ENCODE measurements at places on chromosomes 7 and 10.
A peak's percentile ranks its signal among the peaks of the same experiment; 100 is the strongest.

DNA sequence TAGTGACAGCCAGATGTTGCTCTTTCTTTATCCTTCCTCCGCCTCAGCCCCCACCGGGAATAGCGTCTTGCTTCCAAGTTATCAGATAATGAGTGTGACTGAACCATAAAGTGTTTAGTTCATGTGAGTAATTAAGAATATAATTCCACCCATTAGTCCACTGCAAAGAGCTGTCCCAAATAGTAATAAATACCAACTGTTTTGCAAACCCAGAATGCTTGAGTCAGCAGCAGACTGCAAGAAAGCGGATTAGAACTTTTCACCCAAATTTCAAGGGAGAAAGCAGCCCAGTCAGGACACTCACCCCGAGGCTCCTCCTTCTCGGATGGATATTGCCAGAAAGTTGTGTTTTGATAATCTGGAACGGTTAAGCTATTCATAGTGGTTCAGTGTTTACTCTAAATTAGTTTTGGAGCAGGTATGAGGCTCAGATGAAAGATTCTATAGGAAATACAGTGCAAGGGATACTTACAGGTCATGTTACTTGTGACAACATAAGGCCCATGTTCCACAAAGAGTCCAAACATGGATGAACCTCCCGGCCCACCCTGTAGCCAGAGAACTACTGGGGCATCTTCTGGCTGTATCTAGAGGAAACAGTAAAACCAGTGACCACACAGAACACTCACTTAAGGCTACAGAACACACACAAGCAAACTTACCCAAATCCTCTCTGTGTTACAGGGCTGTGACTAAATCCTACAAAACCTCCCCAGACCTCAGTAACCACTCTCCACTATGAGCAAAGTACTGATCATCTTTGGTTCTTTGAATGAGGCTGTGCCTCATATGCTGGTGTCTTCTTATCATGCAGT, 50.5 kb downstream of the CPVL start:
- no peak for DNase-seq

- no peak for DNase-seq
Observed at GRCh38 chr10:12907656-12908055, 93.9 kb downstream of the CCDC3 start.

GRCh38 chr10:33337326-33337957, 3.0 kb upstream of the NRP1 start:
- no peak for DNase-seq

GRCh38 chr10:59805014-59805413, 51.8 kb upstream of the MRLN start:
- DNase-seq, result no peak

DNA sequence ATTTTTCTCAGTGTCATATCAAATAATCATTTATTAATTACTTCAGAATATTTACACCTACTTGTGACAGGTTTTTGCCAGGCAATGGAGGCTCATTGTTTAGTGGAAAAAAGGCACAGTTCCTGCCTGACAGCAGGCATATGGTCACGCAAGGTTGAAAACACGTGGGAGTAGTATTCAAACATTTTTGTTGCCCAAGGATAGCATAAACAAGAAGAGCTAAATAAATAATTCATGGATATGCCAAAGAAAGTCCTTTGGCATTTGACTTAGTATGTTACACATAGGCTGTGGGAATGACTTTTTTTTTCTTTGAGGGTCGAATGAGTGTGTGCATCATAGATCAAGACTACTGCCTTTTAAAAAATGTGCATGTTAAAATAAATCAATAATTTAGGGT, 120.5 kb upstream of the SEMA3E start:
- DNase-seq, result no peak

DNA sequence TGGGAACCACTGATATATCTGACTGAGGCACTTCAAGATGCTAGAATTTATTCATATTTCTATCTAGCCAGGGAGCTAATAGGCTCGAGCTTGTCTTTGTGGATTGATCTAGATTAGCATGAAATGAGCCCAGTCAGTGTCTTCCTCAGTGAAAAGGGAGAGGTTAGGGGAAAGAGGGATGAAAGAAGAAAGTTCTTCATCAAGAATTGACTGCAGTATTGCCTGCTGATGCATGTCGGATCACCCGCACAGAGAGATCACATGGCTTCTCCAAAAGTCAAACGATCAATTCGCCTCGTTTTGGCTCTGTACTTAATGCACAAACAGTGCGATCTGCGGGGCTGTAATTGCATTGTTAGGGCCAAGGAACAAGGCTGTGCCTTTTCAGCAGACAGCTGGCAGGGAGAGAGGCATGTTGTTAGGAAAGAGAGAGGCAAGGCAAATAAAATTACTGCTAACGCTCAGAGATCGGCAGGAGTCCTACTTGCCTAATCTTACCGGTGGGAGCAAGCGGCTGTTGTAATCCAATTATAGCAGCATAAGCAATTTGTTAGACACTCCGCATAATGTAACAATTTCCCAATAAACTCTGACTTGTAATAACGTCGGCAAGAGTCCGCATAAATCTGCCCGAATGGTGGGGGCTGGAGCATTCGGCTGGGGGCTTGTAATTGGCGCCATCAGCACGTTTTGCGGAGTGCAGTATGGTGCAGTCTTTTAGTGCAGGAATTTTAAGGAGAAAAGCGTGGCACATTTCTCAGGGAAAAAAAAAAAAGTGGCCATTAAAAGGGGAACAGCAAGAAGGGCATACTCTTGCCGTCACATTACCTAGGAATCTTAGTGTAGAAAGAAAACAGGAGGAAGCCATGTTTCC, 102.1 kb downstream of the POLL start:
- peak; percentile 5 for DNase-seq

DNA sequence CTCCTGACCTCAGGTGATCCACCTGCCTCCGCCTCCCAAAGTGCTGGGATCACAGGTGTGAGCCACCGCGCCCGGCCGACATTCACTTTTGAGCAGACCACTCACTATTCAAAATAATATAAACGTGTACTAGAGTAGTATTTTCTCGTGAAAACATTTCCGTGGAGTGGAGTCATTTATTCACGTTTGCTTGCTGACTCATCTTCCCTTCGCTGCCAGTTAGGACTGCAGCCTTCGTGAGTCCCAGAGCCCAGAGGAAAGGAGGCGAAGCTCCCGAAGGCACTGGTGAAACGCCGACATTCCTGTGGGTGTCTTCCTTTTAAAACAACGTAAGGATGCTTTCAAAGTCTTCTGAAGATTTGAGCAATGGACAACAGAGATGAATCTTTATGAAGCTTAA, 10.9 kb upstream of the INPP5A start:
- no peak for DNase-seq

GRCh38 chr7:114929570-114929969, 7.7 kb downstream of the MDFIC start:
- no peak for DNase-seq

DNA sequence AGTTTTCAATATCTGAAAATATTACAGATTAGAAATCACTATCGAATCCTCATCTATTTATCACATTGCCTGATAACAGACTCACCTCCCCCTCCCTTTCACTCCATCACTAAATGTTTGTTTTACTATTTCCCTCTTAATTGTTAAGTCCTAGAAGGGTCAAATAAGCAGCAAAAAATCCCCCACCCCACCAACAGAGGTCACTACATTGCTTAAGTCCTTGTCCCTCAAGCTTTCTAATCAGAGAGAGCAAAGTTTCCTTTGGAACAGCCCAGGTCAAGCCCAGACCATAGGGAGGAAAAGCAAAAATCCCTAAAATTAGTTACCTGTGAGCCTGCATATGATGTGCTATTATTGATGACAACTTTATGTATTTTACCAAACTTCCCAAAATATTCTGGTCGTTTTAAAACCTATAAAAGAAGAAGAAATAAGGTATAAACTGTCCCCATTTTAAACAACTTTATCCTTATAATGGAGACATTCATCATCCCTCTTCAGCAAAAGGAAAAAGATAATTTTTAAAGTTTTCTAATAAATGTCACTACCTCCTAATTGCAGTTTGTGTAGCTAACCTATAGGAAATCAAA, 95.0 kb downstream of the CNOT4 start:
- DNase-seq, result no peak

DNA sequence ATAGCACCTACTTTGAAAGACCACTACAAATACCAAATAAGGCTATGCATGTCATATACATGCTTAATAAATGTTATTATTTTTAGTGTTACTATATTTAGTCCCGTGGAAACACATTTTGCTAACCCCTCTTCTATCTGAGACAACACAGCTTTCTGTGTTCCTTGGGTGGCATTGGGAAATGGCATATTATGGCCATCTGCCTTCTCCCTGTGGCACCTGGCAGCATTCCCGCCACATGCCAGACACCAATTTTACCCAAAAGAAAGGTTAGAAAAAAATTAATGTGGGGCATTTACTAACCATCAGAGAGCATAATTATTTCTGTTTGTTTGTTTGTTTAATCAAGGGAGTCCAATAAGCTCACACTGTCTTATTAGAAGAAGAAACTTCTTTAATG, 168.6 kb upstream of the ETV1 start:
- no peak for DNase-seq

GRCh38 chr7:1122832-1123501, 35.1 kb downstream of the GPER1 start:
- no peak for DNase-seq

GRCh38 chr7:85469446-85470010, 282.7 kb upstream of the SEMA3D start:
- no peak for DNase-seq

DNA sequence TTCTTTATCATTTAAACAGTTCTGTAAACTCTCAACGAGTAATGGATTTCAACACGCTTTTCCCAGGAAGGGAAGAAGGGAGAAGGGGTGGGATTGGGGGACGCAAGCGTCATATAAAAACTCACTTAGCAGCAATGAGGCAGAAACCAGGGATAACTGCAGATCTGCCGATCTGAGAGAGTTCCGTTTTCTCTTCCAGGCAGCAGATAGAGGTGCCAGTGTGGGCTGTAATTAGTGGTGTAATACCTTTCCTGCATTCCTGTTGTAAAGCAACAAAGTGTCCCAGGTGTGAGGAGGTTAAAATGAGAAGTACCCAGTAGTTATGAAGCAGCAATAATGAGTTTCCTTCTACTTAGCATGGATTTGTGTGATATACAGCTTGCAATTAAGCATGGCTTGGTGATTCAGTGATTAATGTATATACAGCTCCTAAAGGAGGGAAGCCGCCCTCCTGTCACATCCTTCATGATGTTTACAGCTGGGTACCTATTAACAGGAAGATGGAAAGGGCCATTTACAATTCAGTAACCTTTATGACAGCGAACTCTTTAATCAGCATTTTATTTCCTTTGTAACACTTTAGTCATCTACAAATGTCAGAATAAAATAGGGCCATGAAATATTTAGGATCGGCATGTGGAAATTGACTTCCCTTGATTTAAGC, 271.9 kb downstream of the LRMDA start:
- DNase-seq, result no peak

GRCh38 chr10:21161647-21162046, 264.5 kb upstream of the NEBL start:
- no peak for DNase-seq

DNA sequence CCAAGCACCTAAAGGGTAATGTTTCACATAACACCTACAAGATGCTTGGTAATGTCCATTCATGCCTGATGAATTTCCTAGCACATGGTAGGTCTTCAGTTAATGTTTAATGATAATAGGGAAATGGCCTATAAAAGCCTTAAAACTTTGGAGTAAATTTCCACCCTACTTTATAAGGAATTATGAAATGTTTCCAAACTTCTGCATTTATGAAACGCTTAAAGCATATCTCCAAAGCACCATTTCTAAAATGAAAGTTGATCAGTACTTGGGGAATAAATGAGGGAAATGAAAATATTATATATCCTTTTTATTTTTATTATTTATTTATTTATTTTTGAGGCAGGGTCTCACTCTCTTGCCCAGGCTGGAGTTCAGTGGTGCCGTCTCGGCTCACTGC, 51.8 kb downstream of the INPP5F start:
- DNase-seq, result no peak

DNA sequence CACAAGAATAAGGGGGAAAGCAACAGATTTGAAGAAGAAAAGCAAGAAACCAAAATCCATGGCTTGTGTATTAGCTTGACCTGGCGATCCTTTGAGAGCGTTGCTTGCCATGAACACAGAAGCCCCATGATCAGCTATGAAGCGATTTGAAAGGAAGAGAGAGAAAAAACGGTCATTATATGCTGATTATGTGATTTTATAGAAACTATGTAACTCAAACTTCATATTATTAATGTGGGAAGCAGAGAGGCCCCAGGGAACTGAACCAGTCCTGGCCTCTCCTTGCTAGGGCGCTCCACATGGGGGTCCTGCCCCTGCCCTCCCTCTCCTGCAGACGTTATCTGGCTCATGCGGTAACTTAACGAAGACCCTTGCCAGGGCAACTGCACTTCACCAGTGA, 306.1 kb upstream of the ADARB2 start:
- no peak for DNase-seq

GRCh38 chr10:71368643-71369042, 28.1 kb upstream of the CDH23 start:
- DNase-seq, result no peak

DNA sequence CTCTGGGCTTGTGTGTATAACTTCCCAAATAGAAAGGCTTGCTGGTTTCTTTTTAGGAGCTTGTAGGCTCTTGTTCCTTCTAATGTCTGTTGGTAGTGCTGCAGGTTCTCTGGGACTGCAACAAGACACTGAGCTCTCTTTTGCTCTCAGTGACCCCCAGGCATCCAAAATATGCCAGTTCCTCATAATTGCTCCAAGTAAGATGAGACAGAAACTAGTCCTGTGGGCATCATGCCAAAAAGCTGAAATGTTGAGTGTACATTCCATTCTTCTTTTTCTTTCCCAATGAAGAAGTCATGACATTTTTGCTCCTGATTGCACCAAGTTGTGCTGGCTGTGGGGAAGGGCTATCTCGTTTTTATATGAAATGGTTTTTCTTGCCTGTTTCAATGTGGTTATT, 7.1 kb upstream of the BTBD16 start:
- no peak for DNase-seq

DNA sequence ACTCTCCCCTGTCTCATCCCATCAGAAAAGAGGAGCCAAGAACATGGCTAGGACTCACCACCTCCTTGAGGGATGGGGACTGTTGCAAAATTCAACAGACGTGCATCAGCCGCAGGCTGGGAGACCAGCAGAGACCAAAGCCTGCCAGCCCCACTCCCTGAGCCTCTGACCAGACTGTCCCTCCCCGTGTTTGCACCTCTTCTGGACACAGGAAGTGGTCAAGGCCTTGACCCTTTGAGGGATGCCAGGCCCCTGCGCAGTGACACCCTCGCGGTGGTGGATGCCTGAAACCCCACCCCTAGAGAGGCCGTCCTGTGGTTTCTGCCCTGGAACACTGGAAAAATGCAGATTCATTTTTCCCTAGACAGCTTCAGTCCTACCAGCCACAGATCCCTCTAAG, 128.4 kb upstream of the TCF7L2 start:
- DNase-seq, result no peak

- no peak for DNase-seq
Observed at GRCh38 chr10:71765176-71765904, 8.0 kb downstream of the VSIR start.

GRCh38 chr10:2791774-2792443, 275.4 kb upstream of the PFKP start:
- DNase-seq, result no peak

DNA sequence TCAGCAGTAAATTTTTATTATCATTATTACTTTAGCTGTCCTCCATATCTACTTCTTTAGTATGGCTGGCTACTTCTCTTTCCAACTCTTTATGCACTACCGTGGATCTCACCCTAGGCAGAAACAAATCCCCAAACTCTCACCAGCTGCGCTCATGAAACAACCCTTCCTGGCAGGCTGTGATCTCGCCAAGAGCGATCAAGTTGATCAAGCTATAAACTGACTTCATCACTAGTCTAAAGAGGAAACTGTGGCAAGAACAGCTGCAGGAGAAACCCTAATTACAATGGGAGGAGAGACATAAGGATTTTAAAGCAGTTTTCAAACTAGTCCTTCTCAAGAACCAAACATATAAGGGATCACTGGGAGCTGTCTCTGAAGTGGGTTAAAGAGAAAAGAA, 160.5 kb upstream of the PRSS58 start:
- DNase-seq, result no peak
